ENCODE measurements at places on chromosomes 2 and 18.
A peak's percentile ranks its signal among the peaks of the same experiment; 100 is the strongest.

- no peak for DNase-seq
Measured at GRCh38 chr2:8059255-8059654, 622.6 kb upstream of the ID2 start.

- DNase-seq, result no peak
Measured at GRCh38 chr2:209426432-209426831, 2.6 kb downstream of the MAP2 start.

DNA sequence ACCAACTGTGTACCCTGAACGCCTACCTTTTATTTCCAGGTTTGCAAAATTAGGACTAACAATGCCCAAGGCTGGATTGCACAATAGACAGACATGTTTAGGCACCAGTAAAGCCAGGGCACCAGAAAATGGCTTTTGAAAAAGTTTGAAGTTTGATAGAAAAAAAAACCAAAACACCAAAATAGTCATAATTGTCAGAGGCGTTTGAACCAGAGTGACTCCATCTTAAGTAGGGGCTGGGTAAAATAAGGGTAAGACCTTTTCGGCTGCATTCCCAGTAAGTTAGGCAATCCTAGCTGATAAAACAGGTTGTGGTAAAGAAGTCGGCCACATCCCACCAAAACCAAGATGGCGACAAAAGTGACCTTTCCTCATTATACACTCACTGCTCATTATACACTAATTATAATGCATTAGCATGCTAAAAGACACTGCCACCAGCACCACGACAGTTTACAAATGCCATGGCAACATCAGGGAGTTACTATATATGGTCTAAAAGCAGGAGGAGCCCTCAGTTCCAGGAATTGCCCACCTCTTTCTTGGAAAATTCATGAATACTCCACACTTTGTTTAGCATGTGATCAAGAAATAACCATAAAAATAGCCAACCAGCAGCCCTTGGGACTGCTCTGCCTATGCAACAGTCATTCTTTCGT is 105.1 kb upstream of the MSH2 start:
- no peak for DNase-seq

DNA sequence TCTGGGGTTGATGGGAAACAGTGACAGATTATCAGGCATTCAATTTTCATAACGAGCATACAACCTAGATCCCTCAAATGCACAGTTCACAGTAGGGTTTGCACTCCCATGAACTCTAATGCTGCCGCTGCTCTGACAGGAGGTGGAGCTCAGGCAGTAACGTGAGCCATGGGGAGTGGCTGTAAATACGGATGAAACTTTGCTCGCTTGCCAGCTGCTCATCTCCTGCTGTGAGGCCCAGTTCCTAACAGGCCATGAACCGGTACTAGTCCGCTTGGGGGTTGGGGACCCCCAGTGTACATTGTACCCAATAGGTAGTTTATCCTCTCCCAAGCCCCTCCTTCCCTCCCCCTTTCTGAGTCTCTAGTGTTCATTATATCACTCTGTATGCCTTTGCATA is 94.6 kb downstream of the PTH2R start:
- DNase-seq, result no peak

- DNase-seq, result no peak
Measured at GRCh38 chr18:63882333-63883141, 5.0 kb upstream of the SERPINB2 start.

DNA sequence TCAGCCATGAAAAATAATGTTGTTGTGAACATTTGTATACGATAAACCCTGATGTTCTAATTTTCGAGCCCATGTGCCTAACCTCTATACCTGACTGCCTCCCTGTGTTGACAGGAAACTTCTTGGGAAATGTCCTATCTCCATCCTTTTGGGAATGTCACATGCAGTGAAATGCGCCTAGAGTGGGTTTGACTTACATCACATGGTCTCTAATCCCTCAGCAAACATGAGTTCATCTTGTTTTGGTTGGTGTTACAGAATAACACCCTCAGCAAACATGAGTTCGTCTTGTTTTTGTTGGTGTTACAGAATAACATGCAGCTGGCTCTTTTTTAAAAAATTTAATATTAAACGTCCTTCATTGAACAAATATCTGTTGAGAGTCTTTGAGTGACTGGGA is 4.3 kb upstream of the UGT1A6 start:
- DNase-seq, result no peak

DNA sequence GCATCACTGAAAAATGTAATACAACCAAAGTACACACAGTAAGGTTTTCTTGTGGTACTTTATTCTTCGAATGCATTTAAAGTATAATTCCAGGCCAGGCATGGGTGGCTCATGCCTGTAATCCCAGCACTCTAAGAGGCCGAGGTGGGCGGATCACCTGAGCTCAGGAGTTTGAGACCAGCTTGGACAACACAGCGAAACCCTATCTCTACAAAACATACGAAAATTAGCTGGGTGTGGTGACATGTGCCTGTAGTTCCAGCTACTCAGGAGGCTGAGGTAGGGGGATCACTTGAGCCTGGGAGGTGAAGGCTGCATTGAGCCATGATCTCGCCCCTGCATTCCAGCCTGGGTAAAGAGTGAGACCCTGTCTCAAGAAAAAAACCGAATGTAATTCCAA is 3.9 kb upstream of the TTC39C start:
- DNase-seq, result no peak

DNA sequence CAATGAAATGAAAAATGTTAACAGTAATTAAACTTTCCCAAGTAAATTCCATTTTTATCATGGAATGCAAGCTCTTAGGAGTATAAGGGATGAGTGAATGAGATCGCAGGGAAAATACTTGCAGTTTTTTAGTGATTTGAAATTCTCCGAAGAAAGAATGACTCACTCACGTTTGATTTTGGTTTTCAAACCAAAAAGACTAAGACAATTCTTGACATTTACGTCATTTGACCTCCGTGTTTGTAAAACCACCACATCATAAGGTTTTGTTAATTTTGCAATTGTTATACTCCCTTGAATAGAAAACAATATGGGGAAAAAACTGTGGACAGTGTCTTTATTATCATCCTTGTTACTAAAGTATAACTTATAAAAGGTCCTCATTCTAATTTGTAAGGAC is 29.4 kb downstream of the COL4A4 start:
- no peak for DNase-seq

DNA sequence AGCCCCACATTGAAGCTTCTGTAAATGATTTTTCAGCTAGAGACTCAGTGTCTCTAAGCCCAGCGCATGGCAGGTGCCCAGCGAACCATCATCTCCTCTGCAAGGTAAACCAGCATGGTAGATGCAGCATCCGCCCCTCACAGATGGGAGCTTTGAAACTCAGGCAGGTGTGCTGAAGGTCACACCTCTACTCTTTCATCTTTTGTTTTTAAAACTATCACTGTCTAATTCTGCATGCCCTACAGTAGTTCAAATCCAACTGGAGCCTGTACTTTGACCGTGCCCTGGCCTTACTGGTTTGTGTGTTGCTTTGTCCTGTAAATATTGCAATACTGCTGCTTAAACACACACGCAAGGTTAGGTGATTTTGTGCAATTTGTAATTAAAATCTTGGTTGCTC is 831.1 kb downstream of the GALR1 start:
- no peak for DNase-seq

DNA sequence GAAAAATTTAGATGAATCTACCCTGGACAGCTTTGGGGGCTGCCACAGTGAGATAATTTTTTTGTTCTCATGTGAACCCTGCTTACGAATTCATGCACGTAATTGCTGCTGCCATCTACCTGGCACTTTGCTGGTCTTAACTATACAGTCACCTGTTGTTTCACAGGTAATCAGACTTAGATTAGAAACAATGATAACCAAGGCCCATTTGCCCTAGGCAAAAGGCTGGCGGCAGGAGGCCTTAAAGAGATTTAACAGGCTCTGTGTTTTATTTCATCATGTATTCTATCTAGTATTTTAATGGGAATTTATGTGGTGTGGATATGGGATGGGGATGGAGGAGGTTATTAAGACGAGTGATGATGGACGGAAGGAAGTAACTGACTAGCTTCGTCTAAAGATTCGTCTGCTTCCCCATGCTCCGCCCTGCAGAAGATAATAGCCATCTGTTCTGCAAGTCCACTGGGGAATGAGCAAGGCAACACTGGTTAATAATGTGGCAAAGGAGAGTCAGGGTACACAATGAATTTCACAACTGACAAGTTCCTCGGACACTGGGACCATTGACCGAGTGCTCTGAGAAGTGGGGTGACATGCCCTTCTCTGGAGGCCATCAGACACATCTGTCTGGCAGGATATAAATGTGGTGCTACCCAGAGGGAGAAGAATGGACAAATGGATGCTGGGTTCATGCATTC is 291.8 kb upstream of the TNP1 start:
- DNase-seq, result no peak

DNA sequence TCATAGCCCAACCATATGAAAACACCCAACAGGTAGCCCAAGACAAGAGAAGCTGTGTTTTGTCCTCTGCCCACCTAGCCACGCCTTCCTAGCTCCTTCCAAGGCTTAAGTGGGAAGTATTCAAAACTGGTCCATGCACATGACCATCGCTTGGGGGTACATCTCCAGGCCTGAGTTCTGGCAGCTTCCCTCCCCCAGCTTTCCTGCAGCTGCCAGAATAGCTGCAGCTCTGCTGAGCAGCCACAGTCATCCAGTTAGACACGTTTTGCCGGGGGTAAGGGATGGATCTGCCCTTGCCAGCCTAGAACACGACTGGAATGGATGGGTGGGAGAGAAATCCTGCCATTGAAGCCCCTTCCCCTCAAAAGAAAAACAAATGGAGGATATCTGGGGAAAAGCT is 166.8 kb downstream of the NRP2 start:
- DNase-seq, result no peak

DNA sequence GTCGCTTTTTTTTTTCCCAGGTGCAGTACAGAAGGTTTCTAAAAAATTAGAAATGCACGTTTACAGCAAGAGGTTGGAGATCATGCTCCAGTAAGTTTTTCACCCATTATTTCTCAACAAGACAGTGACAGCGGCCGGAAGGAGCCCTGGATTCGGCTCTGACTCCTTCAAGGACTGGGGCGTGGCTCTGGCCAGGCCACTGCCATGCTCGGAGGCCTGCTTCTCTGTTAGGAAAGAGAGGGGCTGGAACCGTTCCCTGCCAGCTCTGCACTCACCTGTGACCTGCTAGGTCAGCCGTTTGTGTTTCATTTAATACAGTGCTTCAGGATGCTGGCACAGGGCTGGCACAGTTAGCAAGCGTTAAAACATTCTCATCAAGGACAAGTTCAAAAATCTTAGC is 6.7 kb upstream of the IAH1 start:
- DNase-seq, result no peak

GRCh38 chr2:119119999-119120756 is 38.4 kb downstream of the C1QL2 start:
- DNase-seq, result no peak

- no peak for DNase-seq
Measured at GRCh38 chr2:35822716-35823115, 532.9 kb upstream of the CRIM1 start.

GRCh38 chr2:233977296-233977837 is 60.2 kb downstream of the TRPM8 start:
- DNase-seq, result no peak

DNA sequence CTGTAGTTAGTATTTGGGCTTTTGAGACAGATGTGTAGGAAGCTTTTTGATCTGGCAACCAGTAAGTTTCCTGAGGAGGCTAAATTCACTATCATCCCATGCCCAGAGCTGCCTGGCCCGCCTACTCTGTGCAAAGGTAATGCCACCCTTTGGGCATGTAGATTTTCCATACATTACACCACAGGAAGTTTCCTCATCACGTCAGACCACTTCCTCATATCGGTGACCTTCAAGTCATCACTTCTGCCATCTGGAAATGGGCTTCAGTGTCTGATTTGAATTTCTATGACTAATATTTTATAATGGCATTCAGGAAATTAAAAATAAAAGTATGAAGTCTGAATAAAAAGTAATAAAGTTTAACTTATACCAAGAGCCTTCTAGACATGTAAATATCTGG is 825.4 kb downstream of the DCDC2C start:
- DNase-seq, result no peak

DNA sequence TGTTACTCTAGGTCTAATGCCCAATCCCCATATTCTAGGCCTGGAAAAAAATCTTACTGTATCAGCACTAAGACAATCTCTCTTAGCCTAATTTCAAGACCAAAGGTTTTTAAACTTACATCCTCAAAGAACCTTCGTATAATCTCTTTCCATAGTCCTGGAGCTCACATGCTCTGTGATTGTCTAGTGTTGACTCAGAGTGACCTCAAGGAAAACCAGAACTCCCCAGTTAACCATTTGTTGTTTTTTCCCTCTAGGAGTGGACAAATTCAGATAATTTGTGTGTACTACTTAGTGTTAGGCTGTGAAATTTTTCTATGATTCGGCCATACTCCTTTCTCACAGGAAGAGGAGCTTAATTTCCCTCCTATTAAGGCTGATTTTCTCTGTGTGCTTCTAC is 536.1 kb downstream of the SLC4A3 start:
- no peak for DNase-seq

GRCh38 chr18:76803814-76804213 is 18.5 kb upstream of the ZNF236 start:
- peak; percentile 30 for DNase-seq

DNA sequence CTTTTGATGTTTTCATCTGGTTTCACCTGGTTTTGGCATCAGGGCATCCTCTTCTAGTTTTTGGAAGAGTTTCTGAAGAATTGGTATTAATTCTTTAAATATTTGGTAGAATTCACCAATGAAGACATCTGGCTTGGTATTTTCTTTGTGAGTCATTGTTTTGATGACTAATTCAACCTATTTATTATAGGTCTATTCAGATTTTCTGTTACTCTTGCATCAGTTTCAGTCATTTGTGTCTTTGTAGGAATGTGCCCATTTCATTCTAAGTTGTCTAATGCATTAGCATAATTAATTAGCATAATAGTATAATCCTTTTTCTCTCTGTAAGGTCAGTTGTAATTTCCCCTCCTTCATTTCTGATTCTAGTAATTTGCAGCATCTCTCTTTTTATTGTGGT is 8.0 kb downstream of the GNLY start:
- no peak for DNase-seq

DNA sequence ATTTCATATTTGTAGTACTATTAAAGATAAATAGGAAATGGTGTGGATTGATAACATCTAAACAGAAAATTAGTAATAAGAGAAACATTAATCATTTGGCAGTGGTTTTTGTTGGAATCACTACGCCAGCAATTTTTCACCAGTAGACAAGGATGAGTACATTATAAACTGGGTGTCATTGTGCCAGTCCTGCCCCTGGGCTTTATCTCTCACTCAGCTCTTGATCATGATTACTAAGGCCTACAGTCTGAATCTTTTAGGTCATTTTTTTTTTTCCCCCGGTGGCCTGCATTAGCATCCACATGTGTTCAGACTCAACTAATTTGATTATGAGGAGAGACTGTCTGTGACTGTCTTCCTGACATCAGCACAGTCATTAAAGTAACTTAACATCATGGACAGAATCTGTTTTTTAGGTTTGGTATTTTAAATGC is 16.2 kb downstream of the GULP1 start:
- DNase-seq, result no peak

GRCh38 chr18:46155641-46156051 is 51.5 kb downstream of the HAUS1 start:
- no peak for DNase-seq

DNA sequence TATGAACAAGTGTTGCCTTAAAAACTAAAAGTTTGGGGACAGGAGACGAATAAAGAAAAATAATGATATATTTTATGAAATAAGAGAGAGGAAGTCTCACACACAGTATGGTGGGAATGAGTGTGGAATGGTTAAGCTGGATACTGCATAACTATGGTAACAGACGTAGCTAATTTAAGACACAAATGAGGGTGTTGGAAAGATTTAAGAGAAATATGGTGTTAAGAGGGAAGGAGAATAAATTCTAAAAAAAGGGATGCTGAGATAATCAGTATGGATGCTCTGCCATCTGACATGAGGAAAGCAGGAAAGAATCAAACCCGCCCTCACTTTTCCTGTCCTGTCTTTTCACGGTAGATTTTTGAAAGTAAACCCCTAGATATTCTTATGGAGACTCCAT is 10.6 kb downstream of the ADD2 start:
- no peak for DNase-seq
